ENCODE measurements at places on chromosomes 4 and X.

- no peak for DNase-seq
These were observed 627.8 kb downstream of the ADGRL3 start for GRCh38 chr4:61827907-61828391.

DNA sequence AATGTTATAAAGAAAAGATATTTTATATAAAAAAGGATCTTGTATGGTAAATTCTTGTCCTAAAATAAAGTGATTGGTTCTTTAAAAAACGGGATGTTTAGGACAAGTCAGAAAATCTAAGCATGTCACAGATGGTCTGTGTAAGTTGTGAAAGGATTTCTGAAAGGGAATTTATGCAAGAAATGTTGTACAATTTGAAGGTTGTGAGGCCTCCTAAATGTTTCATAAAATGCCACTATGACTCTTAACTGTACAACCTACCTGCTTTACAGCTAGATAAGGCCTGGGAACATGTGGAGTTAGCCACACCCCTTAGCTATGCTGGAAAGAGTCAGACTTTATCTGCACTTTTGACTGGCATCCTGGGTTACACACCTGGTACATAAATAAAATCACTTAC is 951.5 kb upstream of the POU3F4 start:
- no peak for DNase-seq

GRCh38 chrX:69959712-69960111 is 90.0 kb downstream of the AWAT2 start:
- DNase-seq = no peak

- DNase-seq = no peak
These were observed 1158.1 kb downstream of the FSTL5 start for GRCh38 chr4:161005746-161006145.

DNA sequence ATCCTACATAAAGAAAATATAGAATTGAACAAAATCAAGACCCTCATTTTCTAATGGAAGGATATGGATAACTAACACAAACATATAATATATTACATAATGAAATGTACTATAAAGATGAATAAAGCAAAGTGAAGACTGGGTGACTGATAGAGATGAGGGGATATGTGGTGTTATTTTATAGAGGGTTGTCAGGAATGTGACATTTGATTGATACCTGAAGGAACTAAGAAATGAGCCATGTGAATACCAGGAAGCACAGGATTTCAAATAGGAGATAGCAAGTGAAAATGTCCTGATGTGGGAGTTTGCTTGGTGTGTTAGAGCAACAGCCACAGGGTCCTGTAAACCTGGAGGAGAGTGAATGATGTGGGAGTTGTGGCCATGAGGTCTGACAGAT is 40.1 kb upstream of the GNPDA2 start:
- DNase-seq = no peak

- no peak for DNase-seq
These were observed 282.0 kb downstream of the PPP3CA start for GRCh38 chr4:101065346-101065745.

DNA sequence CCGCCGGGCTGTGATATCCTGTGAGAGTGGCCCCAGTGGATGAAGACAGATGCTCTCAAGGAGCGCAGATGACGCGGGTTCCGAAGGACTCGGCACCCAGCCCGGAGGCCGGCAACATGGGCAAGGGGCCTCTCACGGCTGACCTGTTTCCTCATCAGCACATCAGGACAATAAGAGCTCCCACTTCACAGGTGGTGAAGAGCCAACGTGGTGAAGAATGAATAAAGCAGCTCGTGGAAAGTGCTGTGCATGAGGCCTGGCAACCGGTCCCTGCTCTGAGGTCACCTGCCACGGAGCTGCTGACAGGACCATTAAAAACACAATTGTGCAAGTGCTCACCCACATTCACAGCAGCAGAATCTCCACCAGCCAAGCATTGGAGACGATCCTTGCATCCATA is 22.9 kb downstream of the ABLIM2 start:
- DNase-seq = no peak

DNA sequence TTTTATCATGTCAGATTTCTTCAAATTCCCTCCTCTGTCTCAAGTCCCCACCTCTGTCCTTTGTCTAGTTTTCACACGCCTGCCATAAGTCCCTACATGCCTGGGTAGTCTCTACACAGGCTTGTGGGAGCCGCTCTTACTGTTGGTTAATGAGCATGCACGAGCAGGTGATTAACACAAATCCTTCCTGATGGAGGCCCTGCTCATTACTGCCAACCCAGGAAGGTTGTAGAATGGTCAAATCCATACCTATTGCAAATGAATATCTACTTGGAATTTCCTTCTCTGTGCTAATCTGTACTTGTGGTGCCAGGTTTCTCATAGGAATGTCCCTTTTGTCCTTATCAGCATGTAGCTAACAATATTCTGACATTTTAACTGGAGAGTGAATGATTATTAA is 208.4 kb upstream of the HDX start:
- DNase-seq = no peak

- no peak for DNase-seq
These were observed 26.1 kb upstream of the TMEM184C start for GRCh38 chr4:147591106-147591505.

DNA sequence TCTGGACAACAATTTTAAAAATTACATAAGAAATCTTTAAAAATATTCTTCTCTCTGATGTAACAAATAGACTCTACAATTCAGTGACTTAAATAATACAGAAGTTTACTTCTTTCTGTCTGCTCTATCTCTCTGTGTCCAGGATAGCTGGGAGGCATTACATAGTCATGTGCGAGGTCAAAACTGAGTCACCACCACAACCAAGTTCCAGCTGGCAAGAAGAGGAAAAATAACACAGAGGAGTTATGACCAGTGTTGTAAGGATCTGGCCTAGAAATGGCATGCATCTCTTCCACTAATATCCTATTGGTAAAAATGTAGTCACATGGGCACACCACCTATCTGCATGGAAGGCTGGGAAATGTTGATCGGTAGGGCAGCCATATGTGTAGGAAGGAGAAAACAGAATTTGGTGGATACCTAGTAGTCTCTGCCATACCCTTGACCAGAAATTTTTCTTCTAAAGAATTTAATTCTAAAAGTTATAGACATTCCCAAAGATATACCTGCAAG is 39.4 kb upstream of the WDFY3 start:
- peak; percentile 89 for DNase-seq

GRCh38 chr4:123421227-123421936 is 24.8 kb downstream of the SPRY1 start:
- DNase-seq = no peak

GRCh38 chr4:7135389-7135746 is 57.0 kb upstream of the SORCS2 start:
- DNase-seq = peak; percentile 85

DNA sequence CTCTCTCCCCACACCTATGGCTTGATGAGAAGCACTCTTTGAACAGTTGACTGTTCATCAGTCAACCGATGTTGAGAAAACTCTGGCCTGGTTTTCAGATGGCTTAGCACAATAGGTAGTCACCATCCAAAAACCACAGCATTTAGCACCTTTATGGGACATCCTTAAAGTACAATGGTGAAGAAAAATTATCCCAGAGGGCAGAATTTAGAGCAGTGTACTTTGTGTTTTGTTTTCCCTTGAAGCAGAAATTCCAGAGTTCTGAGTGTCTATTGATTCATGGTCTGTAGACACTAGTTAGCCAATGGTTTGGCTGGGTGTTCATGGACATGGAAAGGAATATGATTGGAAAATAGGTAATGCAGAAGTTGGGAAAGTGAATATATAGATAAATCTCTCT is 487.0 kb downstream of the PDHA2 start:
- DNase-seq = peak; percentile 14

DNA sequence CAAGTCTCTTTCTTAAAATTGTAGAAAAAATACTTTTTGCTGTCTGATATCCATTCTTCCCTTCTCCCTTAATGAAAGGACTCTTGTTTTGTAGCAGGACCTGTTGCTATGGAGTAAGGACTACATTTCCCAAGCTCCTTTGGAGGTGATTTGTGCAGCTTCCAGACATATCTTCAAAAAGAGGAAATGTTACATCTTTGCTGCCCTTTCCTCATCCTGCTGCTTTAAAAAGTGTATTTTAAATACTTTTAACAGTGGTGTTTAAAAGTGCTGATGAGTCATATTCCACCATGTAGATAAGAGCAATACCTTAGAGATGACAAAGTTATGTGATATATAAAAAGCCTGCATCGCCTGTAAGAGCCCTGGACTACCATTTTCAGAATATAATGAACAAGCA is 98.7 kb downstream of the CFAP299 start:
- peak; percentile 57 for DNase-seq

- DNase-seq = no peak
These were observed 66.8 kb upstream of the ANK2 start for GRCh38 chr4:112982680-112983079.

All from astrocyte of the spinal cord (primary cell).